Thoracic aorta (tissue), 2 donors: ENCODE measurements at places on chromosomes 13 and 19.

- no peak for DNase-seq
These were observed at the start of gene TTYH1 for GRCh38 chr19:54415208-54415900. TTYH1 (plus strand) TSS chr19:54415464; CDS start chr19:54415553, 89 bp downstream.

GRCh38 chr13:73278186-73278585 is 219.4 kb downstream of the KLF5 start:
- DNase-seq, result no peak

GRCh38 chr19:17098326-17098725 is 22.7 kb downstream of the MYO9B start:
- DNase-seq, result no peak

DNA sequence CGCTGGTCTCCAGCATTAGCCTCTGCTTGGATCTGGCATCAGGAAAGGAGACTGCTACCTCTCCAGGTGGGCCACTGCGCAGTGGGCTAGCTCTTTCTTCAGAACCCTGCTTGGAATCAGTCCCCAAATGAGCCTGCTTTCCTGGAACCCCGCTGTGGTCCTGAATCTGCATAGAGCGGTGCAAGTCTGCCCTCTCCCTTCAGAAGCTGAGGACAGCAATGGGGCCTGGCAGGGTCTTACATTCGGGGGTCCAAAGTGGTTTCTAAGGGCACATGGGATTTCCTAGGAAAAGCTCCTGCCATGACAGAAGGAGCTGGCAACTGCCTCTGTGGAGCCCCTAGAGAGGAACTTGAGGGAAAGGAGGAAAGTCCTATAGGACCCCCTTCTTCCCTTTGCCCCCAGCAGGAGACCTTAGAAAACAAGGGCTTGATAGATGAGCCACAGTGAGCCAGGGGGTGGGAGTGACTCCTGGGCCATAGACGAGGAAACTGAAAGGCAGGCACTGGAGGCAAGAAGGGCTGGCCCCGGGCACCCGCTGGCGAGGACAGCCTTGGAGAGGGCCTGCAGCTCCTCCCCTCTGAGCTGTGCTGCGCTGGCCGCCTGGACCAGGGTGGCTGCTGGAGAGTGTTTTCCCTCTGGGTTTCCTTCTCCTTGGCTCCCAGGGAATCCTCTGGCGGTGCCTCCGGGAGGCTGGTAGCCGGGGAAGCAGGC is 1.4 kb upstream of the VSTM2B start:
- DNase-seq, result no peak

- DNase-seq, result no peak
These were observed 47.5 kb upstream of the ZNF43 start for GRCh38 chr19:21883516-21883915.

DNA sequence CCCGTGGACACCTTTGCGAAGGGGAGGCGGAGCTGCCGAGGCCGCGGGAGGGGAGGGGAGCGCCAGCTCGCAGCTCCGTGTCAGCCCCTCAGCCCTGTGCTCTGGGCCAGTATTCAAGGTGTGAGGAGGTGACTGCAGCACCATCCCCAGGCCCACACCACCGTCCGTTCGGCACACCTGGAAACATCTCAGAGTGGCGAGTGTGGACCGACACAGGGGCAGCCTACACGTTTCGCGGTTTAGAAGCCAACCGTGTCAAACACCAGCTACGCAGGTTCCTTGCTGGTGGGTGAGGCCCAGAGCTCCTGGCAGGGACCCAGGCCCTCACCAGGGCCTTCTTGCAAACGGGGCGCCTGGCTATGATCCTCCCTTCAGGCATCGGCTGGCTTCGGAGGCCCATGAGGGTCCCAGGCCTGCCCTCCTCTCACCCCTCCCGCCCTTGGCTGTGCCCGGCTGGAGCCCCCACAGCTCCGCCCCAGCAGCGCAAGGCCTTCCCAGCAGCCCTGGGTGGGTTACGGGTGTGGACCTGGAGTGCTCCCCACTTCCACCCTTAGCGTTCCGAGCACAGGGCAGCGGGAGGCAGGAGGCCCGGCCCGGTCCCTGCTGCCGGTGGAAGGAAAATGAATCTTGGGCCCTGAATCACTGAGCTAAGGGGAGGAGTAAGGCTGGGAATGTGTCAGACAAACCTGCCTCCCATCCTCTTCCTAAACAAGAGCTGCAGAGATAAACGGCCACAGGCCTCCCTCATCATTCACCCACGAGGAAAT is 1.2 kb downstream of the C13orf46 start:
- DNase-seq, result peak; percentile 1

DNA sequence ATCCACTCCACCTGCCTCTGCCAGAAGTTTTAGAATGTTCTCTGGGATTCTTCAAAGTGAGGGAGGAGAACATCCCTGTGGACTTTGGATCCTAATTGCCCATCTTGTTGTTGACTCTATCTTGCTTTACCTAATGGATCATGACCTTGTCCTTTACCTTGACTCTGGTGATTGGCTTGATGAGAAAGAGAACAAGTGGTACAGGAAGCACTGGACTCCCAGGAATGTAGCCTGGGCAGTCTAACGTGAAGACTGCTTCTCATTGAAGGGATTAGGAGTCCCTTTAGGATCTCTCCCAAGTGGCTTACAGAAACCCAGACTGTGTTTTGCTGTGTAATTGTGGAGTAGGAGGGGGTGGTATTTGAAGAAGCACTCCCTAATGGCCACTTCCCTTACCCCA is 63.9 kb downstream of the SLC10A2 start:
- DNase-seq, result no peak

GRCh38 chr19:8611877-8612806 is 1.6 kb upstream of the ADAMTS10 start:
- DNase-seq, result peak; percentile 63

DNA sequence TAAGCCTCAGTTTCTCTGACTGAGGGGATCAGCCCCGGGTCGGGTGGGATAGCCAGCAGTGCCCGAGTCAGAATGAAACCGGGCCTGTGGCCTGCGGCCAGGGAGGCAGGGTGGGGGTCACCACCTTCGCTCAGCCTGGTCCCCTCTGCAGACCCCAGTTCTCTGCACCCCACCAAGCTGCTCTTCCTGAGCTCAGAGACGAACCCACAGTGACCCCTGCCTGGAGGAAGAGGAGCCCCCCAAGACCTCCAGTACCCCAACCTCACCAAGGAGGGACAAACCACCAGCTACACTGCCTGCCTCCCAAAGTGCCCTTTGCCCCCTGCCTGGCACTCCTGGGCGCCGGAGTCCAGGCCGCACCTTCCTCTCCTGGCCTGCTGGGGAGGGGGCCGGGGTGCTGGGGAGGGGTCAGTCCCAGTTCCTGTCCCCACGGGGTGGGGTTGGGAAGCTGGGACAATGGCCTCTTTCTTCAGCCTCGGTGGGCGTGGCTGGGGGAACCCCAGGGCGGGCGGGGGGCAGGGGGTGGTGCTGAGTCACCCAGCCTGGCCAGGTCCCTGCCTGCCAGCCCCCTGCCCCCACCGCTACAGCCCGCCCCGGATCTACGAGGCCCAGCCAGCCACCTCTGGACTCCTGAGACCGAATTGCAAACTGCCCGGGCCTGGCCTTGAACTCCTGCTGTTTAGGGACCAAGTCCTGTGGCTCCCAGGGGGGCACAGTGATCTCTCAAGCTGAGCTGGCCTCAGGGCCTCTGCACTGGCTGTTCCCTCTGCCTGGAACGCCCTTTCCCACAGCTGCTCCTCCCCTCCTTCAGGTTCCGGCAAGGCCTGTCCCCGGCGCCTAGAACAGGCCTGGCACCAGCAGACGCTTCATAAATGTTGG is 14.3 kb downstream of the ZBTB7A start:
- no peak for DNase-seq

DNA sequence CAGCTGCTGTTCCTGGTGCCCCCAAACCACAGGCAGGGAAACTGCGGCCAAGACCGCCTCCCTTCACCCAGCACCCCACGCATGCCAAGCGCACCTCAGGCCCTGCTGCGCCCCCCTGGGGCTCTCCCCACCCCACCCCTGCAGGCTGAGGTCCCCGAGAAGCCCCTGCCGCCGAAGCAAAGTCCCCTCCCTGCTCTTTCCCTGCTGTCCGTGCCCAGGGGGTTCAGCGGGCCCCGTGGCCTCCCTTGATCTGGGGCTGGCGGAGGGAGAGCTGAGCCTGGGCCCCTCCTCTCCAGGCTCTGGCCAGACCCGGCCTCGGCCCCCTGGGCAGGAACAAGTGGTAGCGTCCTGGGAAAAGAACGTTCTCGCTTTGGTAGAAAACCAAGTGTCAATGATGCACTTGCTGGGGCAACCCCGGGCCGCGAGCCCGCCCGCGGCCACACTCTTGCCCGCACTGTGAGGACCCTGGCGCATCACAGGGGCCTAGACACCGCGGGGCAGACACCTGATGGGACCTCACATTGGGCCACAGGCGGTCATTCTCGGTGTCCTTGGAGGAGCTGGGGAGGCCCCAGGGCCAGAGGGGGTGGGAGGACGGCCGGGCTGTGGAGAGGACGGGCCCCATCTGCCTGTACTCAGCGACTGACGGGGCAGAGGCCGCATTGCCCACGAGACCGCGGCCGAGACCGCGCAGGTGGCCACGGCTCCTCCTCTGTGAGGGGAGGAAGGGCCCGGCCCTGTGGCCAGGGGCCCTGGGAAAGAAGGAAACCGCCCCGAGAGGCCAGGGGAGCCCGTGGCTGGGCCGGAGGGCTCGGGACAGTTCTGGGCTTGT is 29.0 kb downstream of the GPX4 start:
- no peak for DNase-seq

GRCh38 chr19:18319591-18320135 is 3.2 kb downstream of the LSM4 start:
- DNase-seq, result no peak

DNA sequence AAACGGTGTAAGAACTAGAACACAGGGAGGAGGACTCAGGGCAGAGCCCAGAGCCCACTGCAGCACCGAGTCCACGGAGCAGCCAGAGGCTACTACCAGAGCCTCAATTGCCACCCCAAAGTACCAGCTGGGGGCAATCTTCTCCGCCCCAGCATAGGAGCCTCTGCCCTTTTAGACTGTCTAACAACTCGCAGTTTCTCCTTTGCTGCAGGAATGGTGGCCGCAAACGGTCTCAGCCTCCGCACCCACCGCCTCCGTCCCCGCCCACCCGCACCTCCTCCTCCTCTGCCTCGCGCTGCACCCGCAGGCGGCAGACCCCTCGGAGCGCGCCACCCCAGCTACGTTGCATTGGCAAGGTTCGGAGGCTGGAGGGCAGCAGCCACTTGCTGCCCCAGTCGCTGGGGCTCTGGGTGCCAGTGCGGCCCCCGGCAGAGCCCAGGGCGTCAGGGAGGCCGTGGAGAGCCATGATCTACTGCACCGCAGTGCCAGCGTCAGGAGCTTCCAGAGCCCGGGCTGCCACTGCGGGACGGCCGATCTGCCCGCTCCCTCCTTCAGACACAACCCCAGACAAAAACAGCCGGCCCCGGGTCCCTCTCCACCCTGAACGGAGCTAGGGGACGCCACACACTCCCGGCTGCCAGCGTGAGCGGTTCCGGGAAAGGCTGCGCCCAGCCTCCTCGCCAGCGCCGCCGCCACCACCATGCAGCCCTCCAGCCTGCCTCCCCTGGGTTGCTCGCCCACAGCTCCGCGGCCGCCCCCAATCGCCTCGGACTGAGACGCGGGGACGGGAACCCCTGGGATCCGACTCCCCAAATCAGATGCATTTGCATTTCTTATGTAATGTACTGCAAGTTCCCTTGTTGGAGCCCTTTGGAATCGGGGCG is 1.8 kb downstream of the FGF14 start:
- no peak for DNase-seq

GRCh38 chr13:21675095-21675991 is 4.5 kb downstream of the FGF9 start:
- DNase-seq, result no peak

DNA sequence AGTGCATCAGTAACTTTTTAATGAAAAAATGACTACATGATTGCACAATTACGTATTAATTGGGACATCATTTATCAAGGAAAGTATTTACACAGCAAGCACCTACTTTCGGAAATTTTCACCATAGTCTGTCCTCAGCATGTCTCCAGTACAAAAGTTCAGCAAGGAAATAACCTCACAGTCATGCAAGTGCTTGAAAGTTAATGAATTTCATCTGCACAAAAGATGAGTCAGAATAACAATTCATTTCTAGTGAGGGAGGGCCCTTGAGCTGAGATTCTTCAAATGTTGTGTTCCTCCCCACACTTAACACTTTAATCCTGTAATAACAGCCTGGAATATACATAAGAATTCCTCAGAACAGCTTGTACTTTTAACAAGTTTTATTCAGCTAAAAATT is 49.0 kb upstream of the OXGR1 start:
- no peak for DNase-seq

DNA sequence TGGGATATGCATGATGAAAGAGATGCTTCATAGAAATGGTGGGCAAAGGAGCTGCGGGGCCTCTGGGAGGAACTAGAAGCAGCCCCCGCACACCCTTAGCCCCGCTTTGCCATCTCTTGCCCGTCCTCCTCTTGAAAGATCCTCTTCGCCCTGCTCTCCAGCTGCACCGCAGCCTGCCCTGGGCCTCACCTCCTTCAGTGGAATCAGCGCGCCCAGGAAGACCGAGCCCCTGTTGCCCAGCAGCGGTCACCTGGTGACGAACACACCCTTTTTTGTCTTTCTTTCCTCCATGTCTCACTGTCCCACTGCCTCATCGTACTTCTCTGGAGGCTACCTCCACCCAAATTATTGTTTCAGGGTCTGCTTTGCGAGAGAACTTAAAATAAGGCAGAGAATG is 807.6 kb downstream of the UQCRFS1 start:
- no peak for DNase-seq

DNA sequence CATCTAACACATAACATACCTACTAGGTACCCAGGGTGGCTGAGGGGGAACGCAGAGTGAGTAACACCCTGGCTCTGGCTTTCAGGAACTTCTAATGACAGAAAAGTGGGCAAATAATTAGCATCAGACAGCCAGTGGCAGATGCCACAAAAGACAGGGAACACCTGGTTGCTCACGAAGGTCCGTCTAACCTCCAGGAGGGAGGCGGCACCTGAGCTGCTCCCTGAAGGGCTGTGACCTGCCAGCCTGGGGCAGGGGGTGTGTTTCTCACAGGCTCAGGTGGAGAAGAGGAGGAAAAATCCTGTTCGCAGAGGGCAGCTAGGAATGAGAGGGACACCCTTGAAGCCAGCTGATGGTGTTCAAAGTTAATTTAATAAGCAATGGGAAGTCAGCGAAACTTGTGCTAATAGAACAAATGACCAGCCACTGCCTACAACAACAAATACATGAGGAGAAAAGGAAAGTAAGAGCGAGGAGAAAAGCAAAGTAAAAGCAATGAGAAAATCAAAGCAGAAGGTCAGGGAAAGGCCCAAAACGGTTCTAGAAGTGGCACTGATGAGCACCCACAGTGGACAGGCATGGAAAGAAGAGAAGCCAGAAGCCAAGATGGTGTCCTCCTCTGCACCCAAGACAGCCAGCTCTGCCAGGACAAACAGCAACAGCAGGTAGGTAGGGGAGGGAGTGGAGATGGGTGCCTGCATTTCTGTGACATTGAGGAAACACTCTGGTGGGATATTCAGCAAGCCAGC is 87.3 kb downstream of the STK24 start:
- no peak for DNase-seq
